ENCODE measurements at places on chromosomes 2 and 18.

GRCh38 chr2:20403774-20404312, 43.0 kb upstream of the RHOB start:
- no peak for DNase-seq

DNA sequence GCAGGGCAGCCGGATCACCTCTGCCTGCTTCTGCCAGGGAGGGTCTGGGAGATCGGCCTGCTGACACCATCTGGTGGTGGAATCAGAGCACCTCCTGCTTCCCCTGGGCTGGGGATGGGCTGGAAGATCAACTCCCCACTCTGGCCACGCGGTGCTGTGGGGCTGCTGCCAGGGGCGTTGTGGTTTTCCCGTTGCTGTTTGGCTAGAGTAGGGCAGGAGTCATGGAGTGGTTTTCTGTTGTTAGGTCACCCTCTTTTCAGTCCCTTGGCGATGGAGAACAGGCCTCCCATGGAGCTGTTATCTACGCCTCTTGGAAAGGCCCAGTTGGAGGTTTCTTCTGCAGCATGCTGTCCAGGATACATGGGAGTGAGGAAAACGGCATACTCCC, 15.2 kb downstream of the BCL2L11 start:
- DNase-seq: no peak

DNA sequence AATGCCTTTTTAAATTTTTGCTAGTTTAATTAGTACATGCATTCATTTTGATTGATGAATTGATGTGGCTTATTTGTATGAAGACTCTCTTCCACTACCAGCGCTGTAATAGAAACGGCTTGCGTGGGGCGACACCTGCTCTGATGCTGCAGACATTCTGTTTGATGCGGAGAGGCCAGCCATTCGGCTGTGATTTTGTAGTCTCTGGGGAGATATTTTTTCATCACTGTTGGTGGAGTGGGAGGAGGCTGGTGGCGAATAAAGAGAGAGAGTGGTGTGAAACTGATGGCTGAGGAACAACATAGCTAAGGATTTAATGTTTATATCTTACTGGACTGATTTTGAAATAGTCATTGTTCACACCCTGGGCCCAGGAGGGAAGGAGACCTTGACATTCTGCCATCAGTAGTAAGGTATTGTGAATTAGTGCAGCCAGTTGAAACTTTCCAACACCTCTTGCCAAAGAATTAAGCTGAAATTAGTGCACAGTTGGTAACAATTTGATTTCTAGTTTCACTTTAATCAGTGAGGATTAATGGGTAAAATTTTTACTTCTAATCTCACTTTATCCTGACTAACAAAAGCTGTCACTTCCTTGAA, 224.1 kb downstream of the MTX2 start:
- no peak for DNase-seq

GRCh38 chr2:110180036-110180435, 24.8 kb downstream of the NPHP1 start:
- no peak for DNase-seq

GRCh38 chr2:171858397-171858958, 35.6 kb downstream of the SLC25A12 start:
- no peak for DNase-seq

DNA sequence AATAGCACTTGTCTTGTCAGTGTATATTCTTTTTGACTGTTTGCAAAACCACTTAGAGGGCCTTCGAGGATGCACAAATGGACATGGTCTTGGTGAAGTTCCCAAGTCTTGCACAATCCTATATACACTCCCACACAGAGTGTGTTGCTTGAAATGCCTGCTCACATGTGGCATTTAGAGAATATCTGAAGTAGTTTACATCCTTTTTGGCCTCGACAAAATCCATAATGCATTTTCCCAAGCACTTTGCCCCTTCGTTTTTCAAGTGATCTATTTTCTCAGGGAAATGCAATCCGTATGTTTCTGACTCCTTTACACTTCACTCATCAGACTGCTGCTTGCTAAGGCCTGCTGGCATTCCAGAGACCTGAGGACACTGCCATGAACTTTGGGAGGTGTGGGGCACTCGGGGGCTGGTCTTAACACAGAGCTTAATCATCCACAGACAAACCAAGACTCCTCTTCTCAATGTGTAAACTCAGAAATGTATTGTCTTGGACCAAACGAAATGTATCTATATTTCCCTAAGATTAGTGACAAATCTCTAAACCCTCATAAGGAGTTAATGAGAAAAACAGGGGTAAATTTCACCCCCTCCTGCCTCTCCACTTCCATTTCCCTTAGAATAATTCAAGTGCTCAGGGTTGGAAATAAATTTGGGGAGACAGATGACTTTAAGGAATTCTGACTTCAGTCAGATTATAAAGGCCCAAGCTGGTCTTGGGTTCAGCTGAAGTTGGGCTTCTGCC, 219.3 kb upstream of the APCDD1 start:
- no peak for DNase-seq

DNA sequence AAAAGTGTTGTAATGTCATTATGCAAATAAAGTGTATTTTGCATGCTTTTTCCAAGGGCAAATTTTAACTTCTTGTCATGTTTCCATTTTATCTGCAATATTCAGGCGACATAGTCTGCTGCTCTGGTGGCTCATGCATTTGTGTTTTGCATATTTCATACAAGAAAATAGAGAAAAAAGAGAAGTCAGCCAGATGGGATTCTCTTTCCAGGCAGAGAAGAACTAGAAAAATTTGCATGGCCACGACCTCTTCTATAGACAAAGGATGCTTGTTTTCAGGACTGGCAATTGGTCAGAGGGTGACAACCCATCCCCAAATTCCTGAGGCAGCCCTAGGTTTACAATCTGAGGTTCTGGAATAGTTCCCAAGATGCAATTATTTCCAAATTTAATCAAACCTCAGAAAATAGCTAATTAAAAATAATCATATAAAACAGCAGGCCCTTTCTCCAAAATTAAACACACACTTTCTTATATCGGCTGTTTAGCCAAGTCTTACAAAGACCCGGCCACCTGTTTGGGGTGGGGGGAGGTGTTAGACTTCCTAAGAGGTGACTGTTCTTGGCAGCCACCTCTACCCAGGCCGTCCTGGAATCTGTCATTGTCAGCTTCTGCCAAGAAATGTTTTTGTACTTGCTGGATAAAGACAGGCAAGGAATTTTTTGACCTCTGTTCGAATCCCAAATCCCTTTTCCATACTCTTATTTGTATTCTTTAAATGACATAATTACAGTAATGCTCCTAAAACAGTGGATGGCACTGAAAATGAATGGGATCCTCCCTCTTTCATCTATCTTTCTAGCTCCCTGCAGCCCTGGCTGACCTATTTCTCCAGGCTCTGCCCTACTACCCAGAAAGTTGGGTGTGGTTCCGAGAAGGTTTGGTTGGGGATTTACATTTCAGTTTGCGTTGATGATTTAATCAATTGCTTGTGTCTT, 20.8 kb upstream of the SOS1 start:
- DNase-seq: no peak

DNA sequence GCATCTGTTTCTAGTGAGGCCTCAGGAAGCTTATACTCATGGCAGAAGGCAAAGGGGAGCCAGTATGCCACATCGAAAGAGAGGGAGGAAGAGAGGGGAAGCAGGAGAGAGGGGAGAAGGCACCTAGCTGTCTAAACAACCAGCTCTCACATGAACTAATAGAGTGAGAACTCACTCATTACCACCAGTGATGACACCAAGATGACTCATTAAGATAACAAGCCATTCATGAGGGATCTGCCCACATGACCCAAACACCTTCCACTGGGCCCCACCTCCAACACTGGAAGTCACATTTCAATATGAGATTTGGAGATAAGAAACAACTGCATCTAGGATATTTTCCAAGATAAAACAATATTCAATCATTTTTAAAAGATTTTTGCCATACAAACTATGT, 753.9 kb upstream of the ZEB2 start:
- DNase-seq: no peak

DNA sequence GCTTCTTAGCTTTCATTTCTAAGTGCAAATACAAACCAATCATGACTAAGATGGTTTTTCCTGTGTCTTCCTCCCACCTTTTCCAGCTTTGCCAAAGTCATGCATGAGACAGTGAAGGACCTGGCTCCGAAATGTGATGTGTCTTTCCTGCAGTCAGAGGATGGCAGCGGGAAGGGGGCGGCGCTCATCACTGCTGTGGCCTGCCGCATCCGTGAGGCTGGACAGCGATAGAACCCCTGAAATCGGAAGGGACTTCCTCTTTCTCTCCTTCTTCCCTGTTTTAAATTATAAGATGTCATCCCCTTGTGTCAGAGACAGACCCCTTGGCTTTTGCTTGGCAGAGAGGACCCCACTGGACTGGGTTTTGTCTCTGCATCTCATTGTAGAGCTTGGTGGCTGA, 56.8 kb downstream of the HK2 start:
- no peak for DNase-seq

GRCh38 chr2:68000170-68000825, 62.5 kb downstream of the C1D start:
- DNase-seq: no peak

DNA sequence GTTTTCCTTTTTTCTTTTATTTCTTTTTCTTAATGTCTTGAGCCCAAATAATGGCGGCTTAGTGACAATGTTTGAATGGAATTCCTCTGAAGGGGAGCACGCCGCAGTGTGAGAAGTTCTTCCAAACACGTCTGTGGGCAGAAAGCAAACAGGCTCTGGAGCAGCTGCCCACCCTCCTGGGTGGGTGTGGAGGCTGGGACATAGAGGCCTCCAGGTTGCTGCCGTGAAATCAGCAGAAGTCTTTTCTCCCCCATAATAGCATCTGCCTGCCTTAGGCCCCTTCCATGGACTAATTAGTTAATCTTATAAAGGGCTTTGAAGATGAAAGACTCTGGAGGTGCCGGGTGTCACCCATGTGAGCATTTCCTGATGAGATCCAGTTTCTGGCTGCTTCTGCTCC, 213.9 kb downstream of the SH3RF3 start:
- no peak for DNase-seq

- DNase-seq: no peak
Observed at GRCh38 chr2:177422271-177422670, 29.7 kb downstream of the AGPS start.

GRCh38 chr2:72673279-72673678, 152.6 kb downstream of the EXOC6B start:
- no peak for DNase-seq

DNA sequence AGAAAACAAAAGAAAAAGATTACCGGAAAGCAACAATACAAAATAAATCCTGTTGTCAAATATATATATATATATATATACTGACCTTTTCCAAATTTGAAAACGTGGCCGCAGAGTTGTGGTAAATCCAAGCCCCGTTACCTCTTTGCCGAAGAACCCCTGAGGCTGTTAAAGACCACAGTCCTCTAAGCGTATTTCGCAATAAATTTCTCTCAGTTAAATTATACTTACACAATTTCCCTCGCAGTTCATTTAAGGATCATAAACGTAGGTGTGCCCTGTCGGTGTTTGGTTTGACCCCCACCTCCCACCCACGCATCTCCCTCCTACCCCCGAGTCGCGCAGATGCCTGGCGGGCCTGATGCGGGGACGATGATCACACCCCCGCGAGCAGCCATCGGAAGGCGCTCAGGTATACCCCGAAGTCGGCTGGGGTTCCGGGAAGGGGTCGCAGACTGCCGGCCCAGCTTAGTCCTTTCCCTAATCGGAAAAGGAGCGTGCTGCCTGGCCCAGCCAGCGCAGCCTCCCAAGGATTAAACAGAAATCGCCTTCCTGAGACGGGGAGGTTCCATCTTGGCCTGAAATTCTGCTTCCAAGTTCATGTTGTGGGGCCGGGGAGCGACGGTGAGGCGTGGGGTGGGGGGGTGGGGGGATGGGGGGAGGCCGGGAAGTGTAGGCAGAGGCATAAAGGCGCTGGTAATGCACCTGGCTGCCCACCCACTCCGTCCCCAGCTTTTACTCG, 2.9 kb upstream of the MEIS1 start:
- DNase-seq: no peak

- no peak for DNase-seq
Observed at GRCh38 chr2:24658531-24659202, 134.5 kb downstream of the PTRHD1 start.

DNA sequence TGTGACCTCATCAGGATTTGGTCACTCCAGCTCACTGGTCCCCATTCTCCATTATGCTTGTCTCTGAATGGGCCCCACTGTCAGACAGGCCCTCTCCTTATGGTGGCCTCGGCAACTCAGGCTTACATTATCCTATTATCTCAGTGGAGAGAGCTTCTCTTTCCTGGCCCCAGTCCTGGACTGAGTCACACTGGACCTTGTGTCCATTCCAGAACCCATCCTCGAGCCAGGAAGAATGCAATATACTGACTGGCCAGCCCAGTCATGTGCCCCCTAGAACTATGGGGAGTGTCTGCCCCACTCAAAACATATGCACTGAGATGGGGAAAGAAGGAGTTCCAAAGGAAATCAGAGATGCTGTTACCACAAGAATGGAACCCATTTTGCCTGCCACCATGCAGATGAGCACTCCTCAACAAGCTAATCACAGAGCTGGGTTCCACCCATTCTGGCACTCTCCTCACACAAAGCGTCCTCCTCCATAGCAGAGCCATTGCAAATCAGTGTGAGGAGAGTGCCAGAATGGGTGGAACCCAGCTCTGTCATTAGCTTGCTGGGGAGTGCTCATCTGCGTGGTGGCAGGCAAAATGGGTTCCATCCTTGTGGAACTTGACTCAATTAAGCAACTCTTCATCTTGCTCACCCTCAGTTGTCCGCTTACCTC, 71.9 kb downstream of the CHRNA1 start:
- no peak for DNase-seq

GRCh38 chr2:122636097-122636496, 880.6 kb downstream of the TSN start:
- DNase-seq: no peak

DNA sequence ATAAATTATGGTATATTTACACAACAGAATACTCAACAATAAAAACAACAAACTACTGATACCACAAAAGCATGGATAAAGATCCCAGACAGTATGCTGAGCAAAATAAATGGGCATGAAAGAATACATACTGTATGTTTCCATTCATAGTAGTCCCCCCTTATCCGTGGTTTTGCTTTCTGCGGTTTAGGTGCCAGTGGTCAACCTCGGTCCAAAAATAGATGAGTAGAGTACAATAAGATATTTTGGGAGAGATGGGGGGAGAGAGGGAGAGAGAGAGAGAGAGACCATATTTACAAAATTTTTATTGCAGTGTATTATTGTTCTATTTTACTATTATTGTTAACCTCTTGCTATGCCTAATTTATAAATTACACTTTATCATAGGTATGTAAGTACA, 21.0 kb upstream of the TGFA start:
- no peak for DNase-seq

- no peak for DNase-seq
Observed at GRCh38 chr2:106034325-106034724, 159.8 kb downstream of the UXS1 start.
